Pulmonary artery endothelial cell (primary cell): ENCODE measurements at places on chromosomes 13 and 19.

GRCh38 chr13:44188257-44188656, 185.4 kb upstream of the SERP2 start:
- DNase-seq = no peak

DNA sequence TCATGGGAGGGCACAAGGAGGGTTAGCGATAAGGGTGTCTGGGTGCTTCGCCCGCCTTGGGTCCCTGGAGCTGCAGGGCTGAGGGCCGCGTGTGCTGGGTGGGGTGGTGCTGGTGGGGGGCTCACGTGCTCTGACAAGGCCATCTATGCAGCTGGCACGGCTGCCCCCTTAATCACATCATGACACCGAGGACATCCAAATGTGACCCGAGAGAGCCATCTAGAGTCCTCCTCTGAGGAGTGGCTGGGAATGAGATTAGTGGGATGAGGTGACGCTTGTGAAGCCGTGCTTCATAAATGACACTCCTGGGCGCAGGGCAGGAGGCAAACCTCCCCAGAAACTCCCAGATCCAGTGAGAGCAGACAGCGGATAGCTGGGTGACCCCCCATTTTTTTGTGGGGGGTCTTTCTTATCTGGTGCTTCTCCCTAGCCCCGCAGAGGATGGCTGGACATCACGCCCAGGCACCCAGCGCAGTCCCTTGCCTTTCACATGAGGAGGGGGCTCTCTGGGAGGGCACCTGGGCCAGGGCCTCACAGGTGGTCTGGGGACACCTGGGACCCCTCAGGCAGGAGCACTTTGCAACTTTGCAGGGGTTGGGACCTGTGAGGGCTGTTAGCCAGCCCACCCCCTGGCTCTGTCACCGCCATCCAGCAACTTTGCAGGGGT, 6.6 kb downstream of the FZR1 start:
- no peak for DNase-seq

DNA sequence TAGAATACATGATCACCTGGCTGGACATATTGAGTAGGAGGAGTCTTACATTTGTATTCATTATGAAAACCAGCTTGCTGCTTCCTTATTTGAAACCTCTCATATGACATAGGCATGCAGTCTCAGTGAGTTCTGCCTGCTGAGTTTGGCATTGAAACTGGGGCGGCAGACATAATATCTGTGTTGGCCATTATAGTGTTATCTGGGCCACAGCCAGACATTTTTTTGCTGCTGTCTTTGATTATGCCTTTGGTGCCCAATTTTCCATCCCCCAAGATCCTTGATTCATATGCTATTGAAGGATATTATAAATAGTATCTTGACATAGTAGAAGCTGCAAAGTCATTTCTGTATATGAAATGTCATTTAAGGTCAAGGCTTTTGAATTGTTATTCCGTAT, 15.8 kb downstream of the FREM2 start:
- no peak for DNase-seq

DNA sequence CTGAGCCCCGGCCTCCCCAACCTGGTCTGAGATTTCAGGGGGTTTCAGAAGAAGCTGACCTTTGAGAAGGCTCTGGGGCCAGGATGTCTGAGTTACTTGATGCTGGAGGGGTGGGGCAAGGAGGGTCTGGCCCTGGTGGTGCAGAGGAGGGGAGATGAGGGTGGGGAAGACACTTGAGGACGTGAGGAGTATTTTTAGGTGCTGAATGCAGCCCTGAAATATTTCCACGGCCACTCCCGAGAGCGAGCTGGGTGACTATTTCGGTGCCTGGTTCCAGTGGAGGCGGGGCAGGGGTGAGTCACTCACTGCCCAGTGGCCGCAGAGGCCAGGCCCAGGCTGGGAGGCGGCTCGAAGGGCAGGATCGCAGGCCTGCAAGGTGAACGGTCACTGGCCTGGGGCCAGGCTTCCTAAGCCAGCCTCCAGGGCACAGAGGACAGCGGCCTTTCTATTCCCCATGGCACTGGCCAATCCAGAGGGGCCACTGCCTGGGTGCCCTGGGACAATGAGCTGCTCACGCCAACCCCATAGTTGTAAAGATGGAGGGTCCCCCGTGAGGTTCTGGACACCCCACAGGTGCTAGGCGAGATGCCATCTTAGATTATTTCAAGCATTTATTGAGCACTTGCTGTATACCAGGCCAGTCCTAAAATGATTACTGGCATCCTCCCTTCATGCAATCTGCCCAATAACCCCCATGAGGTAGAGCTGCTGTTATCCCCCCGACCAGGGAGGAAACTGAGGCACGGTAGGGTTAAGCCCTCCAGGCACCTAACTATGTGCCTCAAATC, 19.7 kb upstream of the JUND start:
- DNase-seq = no peak

DNA sequence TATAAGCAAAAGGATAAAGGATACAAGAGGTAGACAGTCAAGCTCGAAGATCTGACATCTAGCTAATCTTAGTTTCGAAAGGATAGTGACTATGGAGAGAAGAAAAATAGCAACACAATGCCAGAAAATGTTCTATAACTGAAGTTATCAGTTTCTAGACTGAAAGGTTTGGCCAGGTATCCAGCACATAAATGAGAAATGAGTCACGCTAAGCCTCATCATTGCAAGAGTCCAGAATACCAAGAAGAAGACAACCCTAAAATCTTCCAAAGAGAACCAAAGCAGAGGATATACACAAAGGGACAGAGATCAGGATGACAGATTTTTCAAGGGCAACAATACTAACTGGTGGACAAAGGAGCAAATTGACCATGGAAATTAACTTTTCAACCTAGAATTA, 237.0 kb downstream of the POSTN start:
- DNase-seq = no peak
